ENCODE measurements at places on chromosomes 2 and 18.

- DNase-seq, result no peak
Observed at GRCh38 chr2:31284107-31284506, 50.2 kb downstream of the EHD3 start.

DNA sequence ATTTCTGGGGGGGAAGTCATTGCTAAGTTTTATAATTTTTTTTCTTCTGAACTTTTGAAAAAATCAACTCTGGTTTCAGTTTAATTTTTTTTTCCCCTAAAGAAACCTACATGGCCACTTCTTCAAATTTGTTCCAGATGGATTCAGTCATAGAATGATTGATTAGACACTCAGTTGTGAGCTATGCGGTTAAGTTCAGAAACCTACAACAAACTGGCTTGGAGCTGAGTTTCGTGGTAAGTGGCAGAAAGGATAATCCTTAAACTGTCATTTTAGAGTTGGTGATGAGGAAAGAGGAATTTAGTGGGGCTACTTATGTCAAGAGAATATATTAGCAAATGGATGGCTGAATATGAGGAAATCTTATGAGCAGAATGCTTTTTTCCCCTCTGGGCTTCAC lies 23.7 kb downstream of the EFEMP1 start:
- DNase-seq, result no peak

DNA sequence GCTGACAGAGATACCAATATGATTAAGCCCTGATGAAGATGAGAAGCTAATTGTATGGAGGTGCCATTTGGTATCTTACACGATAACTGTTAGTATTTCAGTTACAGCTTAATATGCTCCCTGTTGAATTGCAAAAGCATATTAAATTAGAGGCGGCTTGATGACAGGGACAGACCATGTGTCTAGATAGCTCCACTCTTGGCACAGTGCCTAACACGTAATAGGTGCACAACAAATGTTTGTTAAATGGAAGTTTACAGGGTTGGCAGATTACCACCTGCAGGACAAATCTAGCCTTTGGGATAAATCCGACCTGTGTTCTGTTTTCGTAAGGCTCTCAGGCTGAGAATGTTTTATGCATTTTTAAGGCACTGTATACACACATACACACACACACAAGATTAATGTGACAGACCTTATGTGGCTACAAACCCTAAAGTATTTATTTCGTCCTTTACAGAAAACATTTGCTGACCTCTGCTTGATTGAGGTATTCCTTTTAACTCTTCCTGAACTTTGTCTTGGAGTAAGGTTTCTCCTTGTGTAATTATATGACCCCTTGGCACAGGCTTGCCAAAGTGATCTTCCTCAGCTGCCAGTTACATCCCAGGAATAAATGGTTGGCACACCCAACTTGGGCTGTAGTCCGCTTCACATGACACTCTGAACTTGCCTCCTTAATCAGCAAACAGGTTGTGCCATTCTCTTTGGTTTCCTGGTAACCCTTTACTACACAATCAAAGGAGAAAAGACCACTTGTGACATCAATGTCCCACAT lies 348.9 kb downstream of the HRH4 start:
- no peak for DNase-seq

DNA sequence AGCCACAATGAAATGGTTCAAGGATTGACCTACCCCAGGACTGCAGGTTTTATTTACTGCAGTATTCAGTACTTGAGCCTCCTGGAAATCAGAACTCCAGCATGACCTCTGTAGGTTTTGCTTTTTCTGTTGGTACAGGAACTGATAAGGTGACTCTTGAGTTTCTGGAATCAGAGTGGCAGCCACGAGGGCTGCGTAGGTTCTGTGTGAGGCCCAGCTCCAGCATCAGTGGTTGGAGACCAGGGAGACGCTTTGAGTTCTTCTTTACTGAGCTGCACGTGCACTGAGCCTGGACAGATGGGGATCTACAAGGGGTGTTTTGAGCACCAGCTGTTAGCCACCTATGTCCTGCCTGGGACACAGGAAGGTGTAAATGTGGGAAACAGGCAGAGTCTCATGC lies 222.7 kb upstream of the EPAS1 start:
- no peak for DNase-seq
